Activated CD4-positive, alpha-beta T cell treated with anti-CD3 and anti-CD28 coated beads for 4 hours (primary cell): ENCODE measurements at places on chromosomes 11 and 22.

- DNase-seq, result peak; percentile 13
These were observed 13.2 kb downstream of the POLA2 start for GRCh38 chr11:65274735-65275682.

GRCh38 chr11:6433998-6434660 lies 6.7 kb downstream of the HPX start:
- no peak for DNase-seq

DNA sequence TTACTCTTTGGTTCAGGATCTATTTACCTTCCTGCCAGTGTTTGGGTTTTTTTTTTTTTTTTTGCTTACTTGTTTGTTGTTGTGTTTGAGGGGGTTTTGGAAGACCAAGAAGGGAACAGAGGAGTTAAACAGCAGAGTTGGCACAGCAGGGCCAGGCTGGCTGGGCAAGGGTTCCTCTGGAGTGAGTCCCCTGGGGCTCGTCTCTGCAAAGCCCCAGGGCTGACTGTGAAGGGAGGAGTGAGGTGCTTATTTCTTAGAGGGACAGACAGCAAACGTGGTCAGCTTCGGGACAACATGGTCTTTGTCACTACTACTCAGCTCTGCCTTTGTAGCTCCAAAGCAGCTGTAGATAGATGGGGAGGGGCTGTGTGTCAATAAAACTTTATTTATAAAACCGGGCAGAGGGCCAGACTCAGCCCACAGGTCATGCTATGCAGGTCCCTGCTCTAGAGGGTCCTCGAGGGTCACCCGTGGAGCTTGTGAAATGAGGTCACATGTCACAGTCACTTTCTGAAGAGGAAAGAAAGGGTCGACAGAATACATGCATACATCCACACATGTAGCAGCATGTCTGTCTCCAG lies 1404.7 kb downstream of the BRD1 start:
- no peak for DNase-seq

DNA sequence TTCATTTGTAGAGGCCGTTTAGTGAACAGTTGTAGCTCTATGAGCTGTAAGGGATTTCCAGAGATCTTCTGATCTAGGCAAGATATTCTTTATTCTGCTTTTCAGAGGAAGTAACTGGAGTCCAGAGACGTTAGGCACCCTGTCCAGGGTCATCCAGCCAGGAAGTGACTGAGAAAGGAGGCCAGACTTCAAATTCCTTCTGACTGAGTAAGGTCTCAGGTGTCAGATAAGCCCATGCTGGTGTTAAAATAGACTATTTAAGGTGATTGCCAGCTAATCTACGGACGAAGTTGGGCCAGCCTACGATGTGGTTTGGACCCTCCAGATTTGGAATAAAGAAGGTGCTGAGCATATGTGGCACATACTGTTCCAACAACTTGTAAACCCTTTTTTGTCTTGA lies 54.6 kb downstream of the GRIK4 start:
- no peak for DNase-seq

DNA sequence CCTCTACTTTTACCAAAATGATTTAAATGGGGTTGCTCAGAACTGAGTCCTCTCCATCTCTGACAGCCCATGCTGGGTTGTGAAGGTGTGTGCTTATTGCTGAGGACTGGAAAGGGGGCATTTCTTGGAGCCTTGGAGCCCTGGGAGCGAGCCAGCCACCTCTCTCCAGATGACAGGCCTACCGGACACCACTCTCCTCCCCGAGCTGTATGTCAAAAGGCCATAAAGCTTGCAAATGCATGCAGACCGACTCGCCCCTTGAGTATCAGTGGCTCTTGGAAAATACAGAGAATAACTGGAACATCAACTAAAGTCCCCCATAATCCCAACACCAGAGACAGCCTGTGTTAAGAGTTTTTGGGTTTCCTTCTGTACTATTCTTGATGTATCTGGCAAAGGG lies 67.9 kb upstream of the PITPNB start:
- no peak for DNase-seq

DNA sequence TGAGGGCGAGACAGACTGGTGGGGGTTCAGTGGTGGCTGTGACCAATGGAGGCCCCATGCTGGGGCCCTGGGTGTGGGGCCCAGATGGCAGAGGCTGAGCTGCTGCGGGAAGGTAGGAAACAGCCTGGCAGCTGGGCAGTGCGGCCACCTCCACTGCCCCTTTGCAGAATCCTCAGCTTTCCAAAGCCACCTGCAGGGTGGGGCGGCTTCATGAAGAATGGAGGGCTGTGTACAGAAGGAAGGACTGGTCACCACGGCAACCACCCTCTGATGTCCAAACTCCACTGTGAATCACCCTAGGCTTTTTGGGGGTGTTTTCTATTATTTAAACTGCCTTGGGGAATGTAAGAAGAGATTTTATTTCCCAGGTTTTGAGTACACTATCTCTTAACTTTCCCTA lies 166.3 kb upstream of the NAV2 start:
- DNase-seq, result no peak

GRCh38 chr22:42410708-42411107 lies 21.5 kb downstream of the NFAM1 start:
- DNase-seq, result no peak

- no peak for DNase-seq
These were observed 53.8 kb downstream of the FLRT1 start for GRCh38 chr11:64089493-64089892.

DNA sequence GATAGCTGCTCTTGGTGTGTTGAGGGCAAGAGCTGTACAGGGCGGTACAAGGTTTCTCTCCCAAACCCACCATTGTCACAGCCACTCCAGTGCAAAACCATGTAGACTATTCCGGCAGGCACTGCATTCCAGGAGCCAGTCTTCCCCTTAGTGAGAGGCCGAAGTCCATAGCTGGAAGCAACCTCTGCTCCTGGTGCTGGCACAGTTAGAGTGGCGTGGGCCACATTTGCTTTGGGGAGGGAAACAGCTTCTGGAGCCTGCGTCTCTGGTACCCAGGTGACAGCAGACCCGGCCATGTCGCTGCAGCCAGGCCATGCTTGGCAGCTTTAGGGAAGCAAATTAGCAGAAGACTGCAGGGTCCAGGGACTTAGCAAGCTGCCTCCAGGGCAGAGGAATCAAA lies 788.0 kb downstream of the BRD1 start:
- DNase-seq, result no peak

GRCh38 chr11:126997641-126998040 lies 2.9 kb downstream of the KIRREL3 start:
- DNase-seq, result no peak

DNA sequence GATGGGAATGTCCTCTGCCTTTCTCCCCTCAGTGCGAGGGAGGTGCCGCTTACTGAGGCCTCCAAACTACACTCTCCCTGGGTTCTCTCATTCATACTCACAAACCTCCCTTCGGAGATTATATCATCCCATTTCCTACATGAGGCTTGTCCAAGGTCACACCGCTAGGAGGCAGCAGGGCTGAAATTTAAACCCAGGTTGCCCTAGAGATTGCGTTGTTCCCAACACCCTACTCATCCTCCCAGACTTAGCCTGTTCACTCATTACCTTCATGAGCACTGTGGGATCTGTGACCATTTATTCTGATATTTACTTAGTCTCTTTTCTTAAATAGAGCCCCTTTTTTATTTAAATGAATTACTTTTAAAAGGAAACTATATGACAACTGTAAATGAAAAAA lies 31.1 kb downstream of the SDHAF2 start:
- DNase-seq, result no peak

DNA sequence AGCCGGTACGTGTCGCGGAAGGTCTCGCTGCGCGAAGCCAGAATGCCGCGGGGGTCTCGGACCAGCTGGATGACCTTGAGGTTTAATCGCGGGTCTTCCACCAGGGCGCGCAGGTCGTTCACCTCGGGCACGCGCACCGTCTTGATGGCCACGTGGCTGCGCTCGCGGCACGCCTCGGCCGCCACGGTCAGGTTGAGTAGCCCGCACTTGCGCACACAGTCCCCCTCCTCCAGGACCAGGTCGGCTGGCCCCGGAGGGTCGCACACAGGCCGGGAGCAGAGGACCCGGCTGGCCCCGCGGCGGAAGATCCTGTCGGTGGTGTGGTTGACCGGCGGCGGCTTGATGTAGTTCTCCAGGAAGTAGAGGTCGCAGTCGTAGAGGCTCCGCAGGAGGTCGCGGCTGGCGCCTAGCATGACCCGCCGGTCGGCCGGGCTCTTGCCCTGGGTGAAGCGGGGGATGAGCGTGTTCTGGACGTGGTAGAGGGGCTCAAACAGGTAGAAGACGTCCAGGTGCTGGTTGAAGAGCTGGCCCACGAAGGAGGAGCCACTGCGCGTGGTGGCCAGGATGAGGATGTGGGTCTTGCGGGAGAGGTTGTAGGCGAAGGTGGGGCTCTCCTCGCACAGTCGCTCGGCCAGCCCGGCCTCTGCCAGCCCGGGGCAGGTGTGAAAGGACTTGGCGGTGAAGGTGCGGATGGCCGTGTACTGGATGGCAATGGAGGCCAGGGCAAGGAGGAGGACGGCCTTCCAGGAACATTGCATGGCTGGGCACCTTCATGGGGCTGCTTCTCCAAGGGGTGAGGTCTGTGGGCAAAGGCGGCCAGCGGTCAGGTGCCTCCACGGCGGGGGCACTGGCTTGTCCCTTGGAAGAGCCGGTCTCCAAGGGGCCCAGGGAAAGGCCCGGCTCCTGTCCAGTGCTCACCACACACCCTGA lies 15.0 kb downstream of the CHST1 start:
- DNase-seq, result no peak

DNA sequence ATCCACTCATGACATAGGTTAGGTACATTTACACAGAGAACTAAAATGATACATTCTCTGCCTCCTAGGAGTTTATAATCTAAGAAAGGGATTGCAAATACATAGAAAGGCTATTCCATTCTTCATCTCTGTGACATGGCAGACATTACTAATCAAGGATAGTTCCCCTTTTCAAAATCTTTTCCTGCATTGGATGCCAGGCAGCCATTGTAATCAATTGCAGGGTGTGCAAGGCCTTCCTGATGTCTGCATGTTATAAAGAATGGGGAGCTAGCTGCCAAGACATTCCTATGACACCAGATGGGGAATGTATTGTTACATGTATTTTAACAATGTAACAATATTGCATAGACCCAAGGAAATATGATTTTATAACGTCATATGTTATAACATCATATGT lies 82.0 kb downstream of the KIRREL3 start:
- no peak for DNase-seq

- DNase-seq, result no peak
These were observed 7.5 kb upstream of the MYH9 start for GRCh38 chr22:36395055-36395849.

DNA sequence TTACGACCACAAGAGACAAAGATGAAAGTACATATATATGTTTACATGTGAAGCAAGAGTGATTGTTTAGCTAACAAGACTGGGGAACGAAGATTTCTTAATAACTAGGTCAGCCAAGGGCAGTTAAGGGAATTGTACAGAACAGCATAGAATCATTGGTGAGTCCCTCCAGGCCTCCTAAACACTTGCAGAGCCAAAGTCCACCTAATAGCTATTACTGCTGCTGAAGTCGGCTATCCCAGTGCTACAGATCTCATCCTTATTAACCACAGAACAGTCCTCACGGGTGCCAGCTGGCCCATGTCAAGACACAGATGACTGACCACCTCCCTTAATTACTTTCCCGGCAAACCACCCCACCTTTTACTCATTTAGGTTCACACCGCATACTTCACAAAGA lies 68.5 kb upstream of the OPCML start:
- DNase-seq, result no peak

GRCh38 chr11:81449588-81450156 lies 1284.0 kb downstream of the FAM181B start:
- DNase-seq, result no peak

DNA sequence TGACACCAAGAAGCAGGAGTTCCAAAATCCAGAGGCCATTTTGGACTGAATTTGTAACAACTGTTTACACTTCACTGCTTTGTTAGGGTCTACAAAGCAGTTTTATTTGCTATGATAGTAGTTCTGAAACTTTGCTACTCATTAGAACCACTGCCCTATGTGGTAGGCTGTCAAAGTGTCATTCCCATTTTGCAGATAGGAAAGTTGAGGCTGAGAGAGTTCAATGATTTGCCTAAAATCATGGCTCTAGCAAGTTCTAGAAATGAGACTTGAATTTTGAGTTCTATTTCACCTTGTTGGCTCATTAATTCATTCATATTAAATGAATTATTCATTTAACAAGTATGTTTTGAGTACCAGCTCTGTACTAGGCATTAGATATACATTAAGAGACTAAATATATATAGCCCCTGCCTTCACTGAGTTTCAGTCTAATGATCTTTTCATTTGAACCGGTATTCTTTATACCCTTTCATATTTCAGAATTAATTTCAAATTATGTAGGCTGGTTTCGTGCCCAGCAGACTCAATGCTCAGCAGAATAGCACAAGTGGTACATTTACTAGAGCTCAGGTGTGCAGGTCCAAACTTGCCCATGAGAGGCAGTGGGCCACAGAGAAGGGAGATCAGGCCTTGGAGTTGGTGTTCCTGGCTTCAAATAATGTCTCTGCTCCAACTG lies 93.5 kb downstream of the ME3 start:
- no peak for DNase-seq

GRCh38 chr22:33792832-33793231 lies 127.4 kb downstream of the LARGE1 start:
- DNase-seq, result no peak
